ENCODE measurements at places on chromosomes 4 and X.

GRCh38 chr4:6134612-6135220, 65.6 kb downstream of the JAKMIP1 start:
- DNase-seq = peak; percentile 55

DNA sequence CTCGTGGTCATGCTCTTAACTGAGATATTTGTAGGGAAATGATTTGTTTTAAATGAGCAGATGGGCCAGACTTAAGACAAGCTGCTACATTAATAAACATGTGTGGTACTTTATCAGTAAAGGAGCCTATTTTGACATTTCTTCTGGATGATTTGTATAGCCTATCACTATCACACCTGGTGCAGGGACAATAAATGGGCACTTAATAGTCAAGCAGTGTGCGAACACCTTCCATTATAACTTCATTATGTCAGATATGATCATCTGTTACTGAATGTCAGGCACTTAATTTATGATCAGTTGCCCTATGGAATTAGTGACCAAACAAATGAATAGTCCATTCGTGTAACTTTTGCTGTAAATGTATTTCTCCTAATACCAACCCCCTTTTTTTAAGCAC, 628.8 kb downstream of the ADGRL3 start:
- no peak for DNase-seq

DNA sequence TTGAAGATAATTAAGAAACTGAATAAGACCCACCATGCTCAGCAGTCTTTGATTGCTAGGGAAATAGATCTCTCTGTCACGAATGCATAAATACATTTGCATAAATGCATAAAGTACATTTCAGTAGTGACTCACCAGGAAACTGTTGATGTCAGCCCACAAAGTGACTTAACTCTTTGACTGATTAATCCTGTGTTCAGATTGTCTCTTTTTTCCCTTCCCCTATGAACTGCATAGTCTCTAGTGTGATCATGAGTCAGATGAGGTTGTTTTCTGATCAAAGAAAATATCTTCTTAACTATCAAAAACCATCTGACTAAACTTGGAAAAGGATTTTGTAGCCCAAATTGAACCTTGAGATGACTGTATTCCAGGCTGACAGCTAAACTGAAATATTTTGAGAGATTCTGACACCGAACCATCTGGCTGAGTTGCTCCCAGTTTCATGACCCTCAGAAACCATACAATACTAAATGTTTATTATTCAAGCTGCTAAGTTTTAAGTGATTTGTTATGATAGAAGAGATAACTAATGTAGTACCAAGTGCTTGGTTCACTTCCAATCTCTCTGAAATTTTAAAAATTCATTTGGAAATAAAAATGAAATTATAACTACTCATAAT, 1381.5 kb upstream of the AGA start:
- DNase-seq = no peak

DNA sequence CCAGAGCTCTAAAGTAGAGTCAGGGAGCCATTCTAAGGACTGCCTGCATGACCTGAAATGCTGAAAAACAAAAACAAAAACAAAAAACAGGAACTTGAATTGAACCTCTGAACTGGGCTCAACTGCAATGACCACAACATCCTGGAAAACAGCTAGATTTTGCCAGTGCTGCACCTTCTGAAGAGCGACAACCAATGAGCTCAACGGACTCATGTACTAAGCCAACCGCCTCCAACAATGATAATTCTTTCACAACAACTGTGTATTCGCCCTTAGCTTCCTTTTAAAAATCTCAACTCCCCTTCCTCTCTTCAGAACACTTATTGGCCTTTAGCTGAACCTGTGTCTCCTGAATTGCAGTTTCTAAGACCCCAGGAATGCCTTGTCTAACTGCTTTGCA, 69.8 kb downstream of the HAUS3 start:
- no peak for DNase-seq

DNA sequence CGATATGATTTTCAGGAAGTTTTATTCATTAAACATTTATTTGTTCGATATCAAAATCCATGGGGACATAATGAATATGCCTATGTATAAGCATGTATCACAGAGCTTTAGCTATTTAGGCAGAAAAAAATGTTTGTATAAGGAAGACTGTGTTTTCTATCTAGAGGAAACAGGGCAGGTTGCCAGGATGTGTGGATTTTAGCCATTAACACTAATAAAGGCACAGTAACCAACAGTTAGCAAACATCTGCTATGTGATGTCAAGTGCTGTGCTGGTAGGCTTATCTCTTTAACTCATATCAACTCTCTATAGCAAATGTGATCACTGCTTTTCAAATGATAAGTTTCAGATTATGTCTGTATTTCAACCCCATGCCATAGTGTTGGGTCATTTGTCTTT, 708.9 kb upstream of the HS3ST1 start:
- no peak for DNase-seq

DNA sequence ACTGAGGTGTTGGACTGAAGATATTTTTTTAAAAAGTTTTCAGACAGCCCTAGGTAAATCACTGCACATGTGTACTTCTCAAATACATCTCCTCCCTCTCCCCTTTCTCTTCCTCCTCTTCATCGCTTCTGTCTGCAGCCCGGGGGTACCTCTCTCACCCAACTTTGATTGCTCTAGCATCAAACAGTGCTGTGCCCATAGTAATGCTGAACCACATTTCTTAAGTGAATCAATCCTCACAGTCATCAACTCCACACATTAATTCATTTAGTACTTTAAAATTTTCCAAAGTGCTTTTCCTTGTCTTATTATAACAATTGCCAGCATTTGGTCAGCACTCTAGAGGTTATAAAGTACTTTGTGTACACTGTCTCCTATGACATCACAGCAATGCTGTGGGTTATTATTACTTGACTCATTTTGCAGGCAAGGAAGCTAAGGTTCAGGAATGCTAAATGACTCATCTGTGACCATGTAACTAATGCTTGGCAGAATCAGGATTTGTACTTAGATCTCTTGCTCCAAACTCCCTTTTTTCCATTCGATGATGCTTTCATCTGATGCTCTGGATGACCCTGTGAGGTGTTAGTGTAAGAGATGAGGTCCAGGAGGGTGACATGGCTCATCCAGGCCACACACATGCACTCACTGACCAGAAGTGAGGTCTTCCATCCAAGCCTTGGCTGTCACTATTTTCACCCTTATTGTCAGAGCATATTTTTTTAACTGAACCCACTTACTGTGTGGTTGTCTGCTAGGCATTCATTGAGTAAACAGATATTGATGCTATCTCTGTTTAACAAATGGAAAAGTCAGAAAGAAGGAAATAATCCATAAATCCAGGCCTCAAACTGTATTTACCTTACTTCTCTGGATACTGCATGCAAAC, 58.8 kb downstream of the RHOH start:
- DNase-seq = peak; percentile 67

DNA sequence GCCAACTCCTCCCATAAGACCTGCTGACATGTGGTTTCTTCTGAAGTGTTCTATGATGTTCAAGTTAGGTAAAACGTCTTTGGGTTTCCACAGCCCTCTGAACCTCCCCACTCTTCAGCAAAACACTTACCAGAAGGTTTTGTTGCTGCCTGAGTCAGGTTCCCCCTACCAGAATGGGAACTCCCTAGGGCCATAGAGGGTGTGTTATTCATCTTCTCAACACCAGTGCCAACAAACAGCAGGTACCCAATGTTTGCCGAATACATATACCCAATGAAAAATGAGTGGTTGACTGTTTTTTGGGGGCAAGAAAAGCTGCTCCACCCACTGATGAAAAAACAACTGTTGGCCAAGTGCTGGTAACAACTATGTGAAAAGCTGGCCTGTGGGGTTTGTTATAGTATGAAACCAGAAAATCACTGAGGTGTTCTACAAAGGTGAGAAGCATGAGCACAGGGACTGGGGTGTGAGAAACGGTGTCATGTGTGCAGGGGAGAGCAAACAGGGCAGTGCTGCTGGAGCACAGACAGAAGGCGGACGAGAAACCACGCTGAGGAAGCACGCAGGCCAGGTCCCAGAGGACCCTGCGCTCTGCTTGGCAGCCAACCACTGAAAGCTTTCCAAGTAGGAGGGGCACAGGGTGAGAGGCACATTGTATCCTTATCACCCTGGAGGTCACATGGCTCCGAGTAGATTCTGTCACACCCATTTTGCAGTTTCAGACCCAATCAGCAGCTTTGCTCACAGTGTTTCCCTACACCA, 28.8 kb downstream of the ATP8A1 start:
- DNase-seq = no peak

DNA sequence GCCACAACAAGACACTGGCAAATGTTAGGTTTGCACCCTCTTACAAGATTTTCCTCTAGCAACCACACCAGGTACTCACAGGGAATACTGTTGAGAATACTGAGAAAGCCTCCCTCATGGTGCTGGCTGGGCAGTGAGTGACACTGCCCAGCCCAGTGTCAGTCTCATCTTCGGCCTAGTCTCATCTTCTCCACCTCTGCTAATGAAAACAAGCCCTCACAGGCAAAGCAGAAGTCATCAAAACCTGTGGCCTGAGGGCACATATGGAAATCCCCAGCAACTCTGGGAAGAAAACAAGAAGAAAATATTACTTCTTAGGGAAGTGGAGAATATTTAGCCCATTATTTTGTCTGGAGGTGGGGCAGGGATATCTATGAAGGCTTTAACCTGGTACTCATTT, 7.9 kb upstream of the ADAM29 start:
- DNase-seq = no peak

- DNase-seq = no peak
These were observed 32.2 kb upstream of the GATB start for GRCh38 chr4:151792995-151793394.

- DNase-seq = no peak
These were observed 562.9 kb upstream of the MAGEB2 start for GRCh38 chrX:29652484-29652883.

DNA sequence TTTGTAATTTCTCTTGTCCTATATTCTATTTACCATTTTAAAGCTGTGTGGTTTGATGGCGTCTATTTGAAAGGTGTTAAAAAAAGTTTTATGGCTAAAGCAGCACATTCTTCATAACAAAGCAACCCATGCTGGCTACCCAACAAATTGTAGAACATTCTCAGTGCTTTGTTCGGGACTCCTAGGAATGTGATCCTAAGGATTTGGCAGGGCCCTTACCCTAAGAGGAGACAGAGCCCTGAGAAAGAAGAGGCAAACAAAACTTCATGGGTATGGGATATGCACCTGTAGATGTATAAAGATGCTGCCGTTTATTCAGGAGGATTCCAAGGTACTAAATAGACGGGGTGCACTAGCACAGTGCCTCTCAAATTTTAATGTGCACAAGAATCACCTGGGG, 370.8 kb upstream of the DIPK2B start:
- DNase-seq = no peak

DNA sequence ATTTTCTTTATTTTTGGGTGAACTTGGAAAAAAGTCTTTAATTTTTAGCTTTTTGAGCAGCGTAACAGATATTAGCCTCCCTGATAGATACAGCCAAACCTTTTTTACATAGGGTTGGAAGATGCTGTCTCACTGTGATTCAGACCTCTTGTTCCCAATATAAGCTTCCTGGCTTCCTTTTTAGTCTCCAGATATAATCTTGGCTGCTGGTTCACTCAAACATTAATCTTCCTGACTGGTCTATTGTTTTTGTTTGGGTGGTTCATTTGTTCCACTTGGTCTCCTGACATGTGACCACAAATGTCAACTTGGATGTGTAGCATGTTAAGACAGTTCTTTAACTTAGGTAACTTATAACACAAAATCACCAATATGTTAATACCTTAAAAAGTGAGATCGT, 23.0 kb downstream of the RPA4 start:
- DNase-seq = no peak

DNA sequence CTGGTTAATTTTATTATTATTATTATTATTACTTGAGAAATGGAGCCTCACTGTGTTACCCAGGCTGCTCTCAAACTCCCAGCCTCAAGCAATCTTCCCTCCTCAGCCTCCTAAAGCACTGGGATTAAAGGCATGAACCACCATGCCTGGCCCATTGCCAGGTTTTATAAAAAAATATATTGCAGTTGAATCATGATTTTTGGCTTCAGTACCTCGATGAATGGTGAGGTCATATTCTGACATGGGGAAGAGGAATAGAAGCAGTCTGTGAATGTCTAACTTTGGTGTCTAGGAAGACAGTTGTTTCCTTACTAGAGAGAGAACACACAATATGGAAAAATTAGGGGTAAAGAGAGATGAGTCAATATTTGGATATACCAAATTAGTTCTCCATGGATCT, 32.0 kb downstream of the CCSER1 start:
- no peak for DNase-seq

Measured in T47D (cell line).